ENCODE measurements at places on chromosomes 5 and 9. TPM values are rescaled to one million over a fixed set of nuclear protein-coding genes. Genes with fewer than 3 reads are reported as not detected.

- DNase-seq, result no peak
Measured at GRCh38 chr5:136157514-136157913, 24.9 kb downstream of the SMAD5 start.

DNA sequence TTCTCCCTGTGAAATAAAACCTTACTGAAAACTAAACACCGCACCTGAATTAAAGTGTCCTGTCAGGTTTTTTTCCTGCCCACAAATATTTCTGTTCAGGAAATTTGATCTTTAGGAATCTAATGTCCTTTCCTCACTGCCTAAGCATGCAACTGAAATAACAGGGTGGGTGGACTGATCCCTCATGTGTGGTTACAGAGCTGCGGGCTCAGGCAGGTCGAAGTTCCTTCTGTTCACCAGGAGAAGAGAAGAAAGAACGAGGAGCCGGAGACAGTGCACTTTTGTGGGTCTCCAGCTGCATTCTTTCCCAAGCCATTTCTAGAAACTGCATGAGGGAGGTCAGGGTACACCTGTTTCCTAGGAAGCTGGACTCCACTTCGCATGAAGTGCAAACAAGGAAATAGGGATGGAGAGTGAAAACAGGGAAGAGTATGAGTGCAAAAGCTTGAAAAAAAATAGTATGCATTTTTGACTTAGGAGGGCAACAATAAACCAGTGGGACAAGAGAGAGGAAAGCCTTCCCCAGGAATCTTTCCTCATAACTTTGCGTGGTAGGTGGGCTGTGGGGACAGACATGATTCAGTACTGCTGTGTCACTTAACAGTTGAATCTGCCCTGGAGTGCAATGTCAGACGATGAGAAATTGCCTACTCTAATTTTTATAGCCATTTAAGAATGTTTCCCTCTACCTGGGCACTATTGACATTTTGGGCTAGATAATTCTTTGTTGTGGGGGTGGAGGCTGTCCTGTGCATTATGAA lies 60.3 kb downstream of the GCNT1 start:
- no peak for DNase-seq

ANKH gene
- 14.3 TPM for polyA plus RNA-seq

DNA sequence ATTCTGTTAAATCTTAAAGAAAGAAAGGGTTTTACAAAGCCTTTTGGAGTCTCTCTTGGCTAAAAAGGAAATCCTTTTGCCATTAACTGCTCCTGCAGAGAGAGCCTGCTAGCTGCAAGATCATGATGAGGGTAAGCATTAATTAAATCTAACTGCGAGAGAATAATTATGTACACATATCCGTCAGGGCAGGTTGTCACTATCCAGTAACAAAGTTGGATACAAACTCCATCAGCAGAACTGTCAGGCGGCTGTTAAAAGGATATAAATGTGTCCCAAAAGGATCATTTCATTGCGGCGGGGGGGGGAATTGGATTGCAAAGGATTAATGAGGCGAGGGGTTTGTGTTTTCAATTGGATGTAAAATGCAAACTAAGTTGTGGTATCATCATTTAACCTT lies 289.3 kb downstream of the ASTN2 start:
- no peak for DNase-seq

- DNase-seq, result no peak
Measured at GRCh38 chr9:4592886-4593285, 69.2 kb upstream of the PLPP6 start.

DNA sequence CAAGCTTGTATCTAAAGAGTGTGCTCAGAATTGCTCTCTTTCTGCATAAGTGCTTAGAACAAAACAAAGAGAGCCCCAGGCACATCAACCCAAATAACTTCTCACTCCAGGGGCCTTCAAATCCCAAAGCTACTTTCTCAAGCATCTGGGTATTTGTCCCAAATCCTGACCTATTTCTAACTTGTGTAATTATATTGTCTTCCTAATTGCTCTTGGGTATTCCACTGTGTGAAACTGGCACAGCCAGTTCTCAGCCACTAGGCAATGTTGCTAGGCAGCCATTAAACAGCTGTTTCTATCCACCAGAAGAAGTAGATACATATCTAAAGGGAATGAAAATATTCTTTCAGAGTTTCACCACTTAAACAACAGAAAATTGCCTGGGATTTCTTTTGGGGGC lies 198.8 kb downstream of the PRELID2 start:
- DNase-seq, result no peak

GRCh38 chr5:30392897-30393296 lies 800.6 kb upstream of the CDH6 start:
- no peak for DNase-seq

- no peak for DNase-seq
Measured at GRCh38 chr9:135878528-135879236, 28.7 kb downstream of the CAMSAP1 start.

Data from AG04450 (cell line).